ENCODE measurements at places on chromosomes 5 and 9. TPM values are rescaled to one million over a fixed set of nuclear protein-coding genes. Genes with fewer than 3 reads are reported as not detected.

- peaks cover 64% of the 10 kb centered on the region for H3K4me1 ChIP-seq
- DNase-seq: no peak
- no peaks in the 10 kb centered on the region for H3K36me3 ChIP-seq
- no peak overlapping the region for H3K27ac ChIP-seq
- H3K27me3 ChIP-seq: no peaks in the 10 kb centered on the region
- H3K4me3 ChIP-seq: peak overlapping the region; percentile 39
These were observed 3.3 kb downstream of the LARP1 start for GRCh38 chr5:154758493-154758892.

- no peak overlapping the region for H3K4me3 ChIP-seq
- H3K4me1 ChIP-seq: no peaks in the 10 kb centered on the region
- H3K27me3 ChIP-seq: no peaks in the 10 kb centered on the region
- H3K36me3 ChIP-seq: no peaks in the 10 kb centered on the region
These were observed 419.6 kb downstream of the DNAH5 start for GRCh38 chr5:13524936-13525335.

- H3K4me3 ChIP-seq: no peak overlapping the region
- no peaks in the 10 kb centered on the region for H3K4me1 ChIP-seq
- no peak for DNase-seq
These were observed 145.4 kb downstream of the KCTD16 start for GRCh38 chr5:144315994-144316634.

GRCh38 chr9:84775056-84775643 lies 105.6 kb downstream of the NTRK2 start:
- H3K36me3 ChIP-seq: no peaks in the 10 kb centered on the region
- no peaks in the 10 kb centered on the region for H3K4me1 ChIP-seq
- no peak for DNase-seq
- H3K27me3 ChIP-seq: no peaks in the 10 kb centered on the region
- no peak overlapping the region for H3K4me3 ChIP-seq
- no peak overlapping the region for H3K27ac ChIP-seq

DNA sequence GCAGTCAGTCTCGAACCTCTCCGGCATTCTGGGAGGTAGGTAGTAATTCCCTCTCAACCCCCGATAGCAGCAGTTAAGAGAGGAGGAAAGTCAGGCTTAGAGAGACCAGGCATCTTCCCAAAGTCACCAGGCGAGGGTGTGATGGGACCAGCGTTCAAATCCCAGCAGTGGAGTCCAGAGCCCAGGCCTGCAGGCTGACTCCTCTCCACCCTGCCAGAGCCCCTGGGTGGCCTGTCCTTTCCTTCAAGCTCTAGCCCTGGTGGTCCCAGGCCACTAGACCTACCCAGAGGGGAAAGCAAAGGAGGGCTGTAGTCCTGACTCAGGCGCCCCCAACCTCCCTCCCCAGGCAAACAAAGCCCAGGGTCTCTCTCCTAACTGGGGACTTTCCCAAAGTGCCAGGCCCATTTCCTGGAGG lies 4.2 kb upstream of the NR5A1 start:
- H3K4me3 ChIP-seq: no peak overlapping the region
- H3K27ac ChIP-seq: no peak overlapping the region
- H3K27me3 ChIP-seq: peaks cover 13% of the 10 kb centered on the region
- DNase-seq: no peak

DNA sequence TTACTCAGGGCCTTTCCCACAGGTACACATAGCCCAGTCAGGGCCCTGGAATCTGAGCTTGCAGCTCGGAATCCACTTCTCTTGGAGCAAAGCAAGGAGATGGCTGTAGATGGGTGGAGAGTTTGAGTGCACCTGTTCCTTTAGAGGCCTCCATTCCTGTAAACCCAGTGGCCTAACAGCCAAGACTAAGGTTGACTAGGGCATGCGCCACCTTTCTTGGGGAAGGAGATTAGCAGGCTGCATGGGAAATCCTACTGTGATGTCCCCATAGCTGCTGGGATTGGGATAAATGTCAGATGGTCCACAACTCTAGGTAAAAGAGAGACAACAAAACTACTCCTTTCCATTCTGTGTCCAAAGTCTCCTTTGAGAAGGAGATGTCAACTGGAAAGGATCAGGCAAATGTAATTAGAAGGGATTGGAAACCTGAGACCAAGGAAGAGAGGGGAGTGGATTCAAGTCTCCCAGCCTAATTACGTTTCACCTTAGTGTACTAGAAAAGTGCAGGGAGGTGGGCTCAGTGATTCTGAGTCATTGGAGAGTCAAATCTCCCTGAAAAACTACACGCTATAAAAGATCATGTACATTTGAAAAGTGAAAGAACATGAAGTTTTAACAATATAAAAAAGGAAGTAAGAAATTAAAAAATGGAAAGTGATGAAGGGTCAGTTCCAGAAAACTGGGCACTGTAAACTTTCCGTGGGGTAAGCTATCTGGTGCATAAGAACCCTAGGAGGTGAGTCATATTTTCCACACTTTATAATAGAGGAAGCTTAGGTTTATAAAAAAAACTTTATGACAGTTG lies 104.2 kb downstream of the SEC61B start:
- no peaks in the 10 kb centered on the region for H3K4me1 ChIP-seq
- no peaks in the 10 kb centered on the region for H3K36me3 ChIP-seq
- H3K27me3 ChIP-seq: no peaks in the 10 kb centered on the region
- H3K27ac ChIP-seq: no peak overlapping the region
- no peak for DNase-seq
- H3K4me3 ChIP-seq: no peak overlapping the region

- no peaks in the 10 kb centered on the region for H3K4me1 ChIP-seq
- H3K4me3 ChIP-seq: no peak overlapping the region
- H3K27me3 ChIP-seq: no peaks in the 10 kb centered on the region
- DNase-seq: no peak
- no peak overlapping the region for H3K27ac ChIP-seq
- H3K36me3 ChIP-seq: no peaks in the 10 kb centered on the region
These were observed 29.7 kb upstream of the PPP2CA start for GRCh38 chr5:134255418-134256150.

- H3K27me3 ChIP-seq: no peaks in the 10 kb centered on the region
- no peak overlapping the region for H3K27ac ChIP-seq
- no peak for DNase-seq
- H3K36me3 ChIP-seq: no peaks in the 10 kb centered on the region
These were observed 83.9 kb upstream of the TAS2R1 start for GRCh38 chr5:9713959-9714586.

DNA sequence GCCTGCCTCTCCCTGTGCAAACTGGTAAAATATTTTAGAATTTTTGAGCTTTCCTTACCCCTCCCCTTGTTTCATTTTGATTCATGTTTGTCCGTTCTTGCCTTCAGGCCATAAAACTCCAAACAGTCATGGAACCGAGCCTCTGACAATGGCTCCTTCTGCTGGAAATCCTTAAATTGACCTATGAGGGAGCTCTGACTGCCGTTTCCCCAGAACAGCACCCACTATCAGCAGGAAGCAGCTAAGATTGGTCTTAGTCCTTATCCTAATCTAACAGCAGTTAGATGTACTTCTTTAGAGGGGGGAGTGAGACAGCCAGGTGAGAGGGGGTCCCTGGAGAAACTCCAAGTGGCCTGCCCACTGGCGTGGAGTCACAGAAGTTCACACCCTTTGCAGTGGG lies 106.7 kb downstream of the FAM174A start:
- H3K36me3 ChIP-seq: no peaks in the 10 kb centered on the region
- DNase-seq: no peak
- H3K4me3 ChIP-seq: no peak overlapping the region
- no peaks in the 10 kb centered on the region for H3K27me3 ChIP-seq
- H3K27ac ChIP-seq: no peak overlapping the region

GRCh38 chr5:55821731-55822512 lies 29.2 kb upstream of the IL31RA start:
- peak; percentile 50 for DNase-seq
- H3K4me1 ChIP-seq: peaks cover 6% of the 10 kb centered on the region
- H3K27me3 ChIP-seq: peaks cover 14% of the 10 kb centered on the region
- no peaks in the 10 kb centered on the region for H3K36me3 ChIP-seq
- H3K4me3 ChIP-seq: peak overlapping the region; percentile 50

GRCh38 chr9:132770770-132771310 lies 100.6 kb downstream of the GTF3C4 start:
- H3K4me3 ChIP-seq: peak overlapping the region; percentile 87
- H3K27me3 ChIP-seq: no peaks in the 10 kb centered on the region
- H3K27ac ChIP-seq: peak overlapping the region; percentile 84
- no peaks in the 10 kb centered on the region for H3K36me3 ChIP-seq

GRCh38 chr9:128211981-128212281 lies 8.8 kb downstream of the DNM1 start:
- H3K27ac ChIP-seq: no peak overlapping the region
- DNase-seq: no peak
- H3K27me3 ChIP-seq: no peaks in the 10 kb centered on the region
- H3K4me3 ChIP-seq: no peak overlapping the region

DNA sequence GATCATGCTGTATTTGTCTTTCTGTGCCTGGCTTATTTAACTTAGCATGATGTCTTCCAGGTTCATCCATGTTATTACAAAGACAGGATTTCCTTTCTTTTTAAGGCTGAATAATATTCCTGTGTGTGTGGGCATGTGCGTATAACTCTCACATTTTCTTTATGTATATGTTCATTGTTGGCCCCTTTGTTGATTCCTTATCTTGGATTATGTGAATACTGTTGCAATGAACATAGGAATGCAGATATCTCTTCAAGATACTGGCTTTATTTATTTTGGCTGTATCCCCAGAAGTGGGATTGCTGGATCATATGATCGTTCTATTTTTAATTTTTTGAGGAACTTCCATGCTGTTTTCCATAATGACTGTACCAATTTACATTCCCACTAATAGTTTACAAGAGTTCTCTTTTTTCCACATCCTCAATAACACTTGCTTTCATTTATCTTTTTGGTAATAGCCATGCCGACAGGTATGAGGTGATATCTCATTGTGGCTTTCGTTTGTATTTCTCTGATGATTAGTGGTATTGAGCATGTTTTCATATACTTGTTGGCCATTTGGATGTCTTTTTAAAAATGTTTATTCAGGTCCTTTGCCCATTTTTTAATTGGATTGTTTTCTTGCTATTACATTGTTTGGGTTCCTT lies 38.0 kb downstream of the CREBRF start:
- no peak for DNase-seq
- peak overlapping the region; percentile 39 for H3K27ac ChIP-seq
- peaks cover 25% of the 10 kb centered on the region for H3K36me3 ChIP-seq
- no peak overlapping the region for H3K4me3 ChIP-seq

GRCh38 chr9:99515093-99515492 lies 293.0 kb downstream of the SEC61B start:
- no peak overlapping the region for H3K4me3 ChIP-seq
- DNase-seq: peak; percentile 53
- no peaks in the 10 kb centered on the region for H3K36me3 ChIP-seq

DNA sequence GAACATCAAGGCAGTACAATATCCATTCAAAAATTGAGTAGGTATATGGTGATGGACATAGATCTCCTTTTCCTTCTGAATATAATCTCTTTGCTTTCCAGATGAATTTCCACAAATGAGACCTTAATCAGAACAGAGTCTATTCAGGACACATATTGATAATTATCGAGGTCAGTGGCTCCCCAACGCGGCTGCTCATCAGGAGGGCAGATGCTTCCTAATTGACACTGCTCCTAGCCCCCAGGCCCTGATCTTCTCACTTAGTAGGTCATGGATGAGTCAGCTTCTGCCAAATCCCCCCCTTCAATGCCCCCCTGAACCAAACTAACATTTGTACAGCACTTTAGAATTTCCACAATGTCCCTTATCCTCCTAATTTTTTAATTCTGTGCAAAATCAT lies 51.6 kb downstream of the SEMA5A start:
- H3K27ac ChIP-seq: no peak overlapping the region
- no peak overlapping the region for H3K4me3 ChIP-seq
- DNase-seq: no peak
- H3K4me1 ChIP-seq: no peaks in the 10 kb centered on the region
- H3K27me3 ChIP-seq: no peaks in the 10 kb centered on the region
- no peaks in the 10 kb centered on the region for H3K36me3 ChIP-seq

GRCh38 chr5:176697267-176697933 lies 50.1 kb downstream of the TSPAN17 start:
- H3K27ac ChIP-seq: no peak overlapping the region
- H3K4me1 ChIP-seq: peaks cover 9% of the 10 kb centered on the region
- H3K36me3 ChIP-seq: no peaks in the 10 kb centered on the region
- DNase-seq: no peak
- peaks cover 78% of the 10 kb centered on the region for H3K27me3 ChIP-seq
- no peak overlapping the region for H3K4me3 ChIP-seq

GRCh38 chr9:21964925-21965385 lies 29.2 kb downstream of the CDKN2A start:
- no peak overlapping the region for H3K27ac ChIP-seq
- peaks cover 21% of the 10 kb centered on the region for H3K4me1 ChIP-seq
- no peaks in the 10 kb centered on the region for H3K36me3 ChIP-seq
- peaks cover 74% of the 10 kb centered on the region for H3K27me3 ChIP-seq

DNA sequence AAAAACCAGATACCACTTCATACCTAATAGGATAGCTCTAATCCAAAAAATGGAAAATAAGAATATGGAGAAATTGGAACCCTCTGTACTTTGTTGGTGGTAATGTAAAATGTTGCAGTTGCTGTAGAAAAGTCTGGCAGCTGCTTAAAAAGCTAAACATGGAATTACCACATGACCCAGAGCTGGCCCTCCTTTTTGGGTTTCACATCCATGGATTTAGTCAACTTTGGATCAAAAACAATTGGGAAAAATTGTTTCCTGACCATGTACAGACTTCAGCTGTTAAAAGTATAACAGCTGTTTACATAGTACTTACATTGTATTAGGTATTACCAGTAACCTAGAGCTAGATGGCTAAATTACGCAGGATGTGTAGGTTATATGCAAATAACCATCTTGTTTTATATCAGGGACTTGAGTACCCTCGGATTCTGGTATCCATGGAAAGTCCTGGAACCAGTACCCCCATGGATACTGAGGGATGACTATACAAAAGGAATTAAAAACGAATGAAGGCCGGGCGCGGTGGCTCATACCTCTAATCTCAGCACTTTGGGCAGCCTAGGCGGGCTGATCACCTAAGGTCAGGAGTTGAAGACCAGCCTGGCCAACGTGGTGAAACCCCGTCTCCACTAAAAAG lies 15.8 kb downstream of the DNAJA1 start:
- no peaks in the 10 kb centered on the region for H3K27me3 ChIP-seq
- peaks cover 61% of the 10 kb centered on the region for H3K36me3 ChIP-seq
- peaks cover 12% of the 10 kb centered on the region for H3K4me1 ChIP-seq
- no peak overlapping the region for H3K27ac ChIP-seq

- no peak for DNase-seq
- H3K36me3 ChIP-seq: no peaks in the 10 kb centered on the region
- H3K4me3 ChIP-seq: no peak overlapping the region
These were observed 229.3 kb downstream of the RFX3 start for GRCh38 chr9:3296536-3296935.

C9 gene
- 0.27 TPM for total RNA-seq

CCDC192 gene
- total RNA-seq: not detected

SLC2A6 gene
- total RNA-seq: 10.5 TPM

WNT8A gene
- total RNA-seq: not detected

LHFPL2 gene
- 40.6 TPM for total RNA-seq

IFNA13 gene
- 1.1 TPM for total RNA-seq

MEGF10 gene
- 0.30 TPM for total RNA-seq

SH3TC2 gene
- total RNA-seq: 0.92 TPM

OR13C3 gene
- total RNA-seq: not detected

CCDC183 gene
- 3.7 TPM for total RNA-seq

NINJ1 gene
- total RNA-seq: 46.6 TPM

ECSCR gene
- total RNA-seq: 48.8 TPM

TESK1 gene
- total RNA-seq: 44.0 TPM

LHX2 gene
- total RNA-seq: not detected
